MCF 10A (cell line): ENCODE measurements at places on chromosomes 4 and X. TPM values are rescaled to one million over a fixed set of nuclear protein-coding genes. Genes with fewer than 3 reads are reported as not detected.
A peak's percentile ranks its signal among the peaks of the same experiment; 100 is the strongest.

DNA sequence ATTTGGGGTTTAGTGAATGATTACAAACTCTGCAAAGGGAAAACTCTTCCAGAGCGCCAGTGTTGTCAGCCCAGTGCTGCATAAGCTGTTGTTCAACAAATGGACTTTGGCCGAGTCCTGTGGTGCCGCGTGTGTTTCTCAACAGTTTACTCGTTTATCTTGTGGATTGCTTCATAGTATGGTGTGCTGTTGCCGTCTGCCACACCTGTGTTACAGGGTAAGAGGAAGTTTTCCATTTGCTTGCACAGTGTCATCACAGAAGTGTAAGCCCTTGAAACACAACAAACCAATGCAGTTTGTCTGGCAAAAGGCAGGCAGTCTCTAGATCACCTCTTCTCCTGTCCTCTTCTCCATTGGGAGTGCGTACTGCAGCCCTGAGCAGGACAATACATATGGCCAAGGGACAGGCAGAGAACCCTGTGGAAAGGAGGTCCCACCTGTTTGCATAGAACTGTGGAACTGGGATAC, 66.3 kb downstream of the DCUN1D4 start:
- H3K36me3 ChIP-seq = peaks cover 71% of the 10 kb centered on the region
- no peaks in the 10 kb centered on the region for H3K4me1 ChIP-seq
- H3K27ac ChIP-seq = no peak overlapping the region
- H3K27me3 ChIP-seq = no peaks in the 10 kb centered on the region
- no peak for DNase-seq

DNA sequence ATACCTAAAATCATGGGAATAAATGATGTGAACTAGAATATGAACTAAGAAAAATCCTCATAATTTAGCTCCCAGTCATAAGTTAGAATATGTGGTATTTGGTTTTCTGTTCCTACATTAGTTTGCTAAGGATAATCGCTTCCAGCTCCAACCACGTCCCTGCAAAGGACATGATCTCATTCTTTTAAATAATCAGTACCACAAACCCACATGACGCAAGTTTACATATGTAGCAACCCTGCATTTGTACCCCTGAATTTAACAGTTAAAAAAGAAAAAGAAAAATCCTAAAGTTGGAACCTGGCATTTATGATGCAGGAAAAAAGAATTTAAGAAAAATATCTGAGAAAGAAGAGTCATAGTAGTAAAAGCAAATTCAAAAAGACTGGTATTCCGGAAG, 13.3 kb downstream of the UBA6 start:
- H3K4me1 ChIP-seq = peaks cover 17% of the 10 kb centered on the region
- H3K27me3 ChIP-seq = no peaks in the 10 kb centered on the region
- no peak for DNase-seq
- no peak overlapping the region for H3K27ac ChIP-seq

- DNase-seq = no peak
- H3K36me3 ChIP-seq = no peaks in the 10 kb centered on the region
Observed at GRCh38 chr4:80075995-80076675, 3.1 kb upstream of the ANTXR2 start.

DNA sequence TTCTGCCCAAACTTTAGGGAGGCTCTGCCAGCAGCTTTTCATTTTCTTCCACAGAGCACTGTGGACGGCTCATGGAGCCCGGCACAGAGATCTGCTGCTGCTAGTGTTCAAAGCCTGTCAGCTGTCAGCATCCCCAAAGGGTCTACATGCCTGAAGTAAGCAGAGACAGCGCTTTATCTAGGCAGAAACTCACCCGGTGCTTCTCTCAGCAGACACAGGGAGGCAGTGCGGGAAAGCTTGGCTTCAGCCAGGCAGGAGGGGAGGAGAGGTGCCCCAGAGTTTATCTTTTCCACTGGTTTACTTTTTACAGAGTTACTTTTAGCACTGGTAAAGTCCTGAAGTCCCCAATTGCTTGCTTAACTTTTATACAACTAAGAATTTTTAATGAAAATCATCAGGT, 339.3 kb downstream of the NKX6-1 start:
- no peaks in the 10 kb centered on the region for H3K4me1 ChIP-seq
- H3K36me3 ChIP-seq = peaks cover 4% of the 10 kb centered on the region
- H3K4me3 ChIP-seq = no peak overlapping the region
- DNase-seq = peak; percentile 40
- no peak overlapping the region for H3K27ac ChIP-seq

- no peak for DNase-seq
- H3K4me3 ChIP-seq = no peak overlapping the region
- no peak overlapping the region for H3K27ac ChIP-seq
Observed at GRCh38 chrX:48791063-48791820, 4.9 kb downstream of the GATA1 start.

DNA sequence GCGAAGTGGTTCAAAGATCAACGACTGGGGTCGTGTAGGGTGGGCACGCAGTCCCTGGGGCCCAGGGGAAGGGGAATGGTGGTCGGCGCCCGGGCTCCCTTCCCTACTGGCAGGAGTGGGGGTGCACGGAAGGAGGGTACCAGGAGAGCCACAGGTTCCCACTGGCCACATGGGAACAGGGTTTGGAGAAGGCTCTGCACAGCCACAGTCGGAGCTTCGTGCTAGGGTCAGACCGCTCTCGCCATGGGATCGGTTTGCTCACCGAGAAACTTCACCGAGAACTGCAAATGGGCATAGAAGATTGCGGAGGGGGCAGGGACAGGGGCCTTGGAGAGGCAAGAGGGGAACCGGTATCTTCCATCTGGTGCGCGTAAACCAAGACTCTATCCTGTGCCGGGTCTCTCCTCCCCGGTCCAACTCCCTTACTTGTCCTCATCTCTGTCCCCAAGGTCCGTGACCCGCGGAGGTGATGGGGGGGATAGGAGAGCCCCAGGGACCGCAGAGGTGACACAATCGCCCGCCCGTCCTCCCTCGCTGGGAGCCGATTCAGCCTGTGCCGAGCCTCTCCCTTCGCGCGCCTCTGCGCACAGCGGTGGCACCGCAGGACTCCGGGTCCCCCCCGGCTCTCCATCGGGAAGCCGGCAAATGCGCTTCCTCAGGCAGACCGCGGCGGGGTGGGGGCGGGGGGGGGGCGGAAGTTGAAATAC, 1.0 kb downstream of the SCD5 start:
- H3K4me1 ChIP-seq = peaks cover 11% of the 10 kb centered on the region
- H3K36me3 ChIP-seq = peaks cover 4% of the 10 kb centered on the region
- H3K27me3 ChIP-seq = no peaks in the 10 kb centered on the region
- peak overlapping the region; percentile 84 for H3K4me3 ChIP-seq
- peak; percentile 23 for DNase-seq
- H3K27ac ChIP-seq = no peak overlapping the region

- peaks cover 6% of the 10 kb centered on the region for H3K36me3 ChIP-seq
- no peak overlapping the region for H3K27ac ChIP-seq
- DNase-seq = no peak
- peak overlapping the region; percentile 81 for H3K4me3 ChIP-seq
- peaks cover 6% of the 10 kb centered on the region for H3K4me1 ChIP-seq
Observed at GRCh38 chr4:170088716-170089115, 1.0 kb downstream of the AADAT start.

GRCh38 chr4:125316401-125316790, 1.6 kb downstream of the FAT4 start:
- peak overlapping the region; percentile 63 for H3K27ac ChIP-seq
- peak; percentile 67 for DNase-seq
- no peaks in the 10 kb centered on the region for H3K27me3 ChIP-seq

GRCh38 chr4:72280252-72280651, 248.5 kb downstream of the NPFFR2 start:
- H3K4me3 ChIP-seq = no peak overlapping the region
- no peak for DNase-seq
- H3K4me1 ChIP-seq = no peaks in the 10 kb centered on the region
- H3K36me3 ChIP-seq = no peaks in the 10 kb centered on the region
- no peaks in the 10 kb centered on the region for H3K27me3 ChIP-seq
- no peak overlapping the region for H3K27ac ChIP-seq

GRCh38 chr4:704198-704891, 1.3 kb upstream of the PCGF3 start:
- H3K27me3 ChIP-seq = no peaks in the 10 kb centered on the region
- no peak for DNase-seq
- H3K4me1 ChIP-seq = peaks cover 15% of the 10 kb centered on the region
- no peaks in the 10 kb centered on the region for H3K36me3 ChIP-seq
- H3K27ac ChIP-seq = peak overlapping the region; percentile 46

- peaks cover 21% of the 10 kb centered on the region for H3K36me3 ChIP-seq
- no peak overlapping the region for H3K4me3 ChIP-seq
- H3K4me1 ChIP-seq = peaks cover 12% of the 10 kb centered on the region
- peak overlapping the region; percentile 65 for H3K27ac ChIP-seq
Observed at GRCh38 chr4:41693629-41694028, 54.9 kb downstream of the PHOX2B start.

DNA sequence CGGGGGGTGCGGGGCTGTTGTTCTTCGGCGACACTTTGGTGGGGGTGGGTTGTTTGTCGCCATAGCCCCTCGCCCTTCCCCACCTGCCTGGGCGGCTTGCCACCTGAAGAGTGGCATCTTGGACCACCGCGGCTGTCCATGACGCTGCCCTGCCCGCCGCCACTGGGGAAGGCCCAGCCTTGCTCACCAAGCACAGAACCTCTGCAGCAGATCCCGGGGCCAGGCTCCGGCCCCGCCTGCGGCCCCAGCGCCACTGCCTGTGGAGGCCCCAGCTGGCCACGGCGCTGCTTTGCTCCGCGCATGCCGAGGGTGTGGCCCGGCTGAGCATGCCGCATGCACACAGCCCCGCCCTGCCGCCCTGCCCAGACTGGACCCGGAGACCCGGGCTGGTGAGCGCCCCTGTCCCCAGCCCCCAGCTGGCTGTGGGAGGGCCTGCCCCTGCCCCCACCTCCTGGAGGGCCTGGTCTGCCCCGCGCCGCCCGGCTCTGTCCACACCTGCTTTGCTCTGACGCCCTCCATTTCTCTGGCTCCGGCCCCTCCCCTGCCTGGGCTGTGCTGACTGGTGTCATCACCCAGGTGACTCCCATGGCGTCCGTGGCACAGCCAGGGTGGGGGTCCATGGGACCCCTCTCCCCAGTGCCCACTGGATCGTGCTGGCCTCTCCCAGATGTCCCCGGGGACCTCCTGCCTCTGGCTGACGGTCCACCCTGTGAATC, 5.3 kb downstream of the NAT8L start:
- DNase-seq = no peak
- H3K27ac ChIP-seq = no peak overlapping the region
- no peaks in the 10 kb centered on the region for H3K27me3 ChIP-seq
- H3K36me3 ChIP-seq = peaks cover 5% of the 10 kb centered on the region
- no peak overlapping the region for H3K4me3 ChIP-seq

GRCh38 chr4:112726041-112726440, 89.1 kb downstream of the LARP7 start:
- no peak overlapping the region for H3K27ac ChIP-seq
- DNase-seq = no peak
- H3K4me1 ChIP-seq = no peaks in the 10 kb centered on the region
- H3K4me3 ChIP-seq = no peak overlapping the region
- H3K27me3 ChIP-seq = no peaks in the 10 kb centered on the region
- H3K36me3 ChIP-seq = no peaks in the 10 kb centered on the region

DNA sequence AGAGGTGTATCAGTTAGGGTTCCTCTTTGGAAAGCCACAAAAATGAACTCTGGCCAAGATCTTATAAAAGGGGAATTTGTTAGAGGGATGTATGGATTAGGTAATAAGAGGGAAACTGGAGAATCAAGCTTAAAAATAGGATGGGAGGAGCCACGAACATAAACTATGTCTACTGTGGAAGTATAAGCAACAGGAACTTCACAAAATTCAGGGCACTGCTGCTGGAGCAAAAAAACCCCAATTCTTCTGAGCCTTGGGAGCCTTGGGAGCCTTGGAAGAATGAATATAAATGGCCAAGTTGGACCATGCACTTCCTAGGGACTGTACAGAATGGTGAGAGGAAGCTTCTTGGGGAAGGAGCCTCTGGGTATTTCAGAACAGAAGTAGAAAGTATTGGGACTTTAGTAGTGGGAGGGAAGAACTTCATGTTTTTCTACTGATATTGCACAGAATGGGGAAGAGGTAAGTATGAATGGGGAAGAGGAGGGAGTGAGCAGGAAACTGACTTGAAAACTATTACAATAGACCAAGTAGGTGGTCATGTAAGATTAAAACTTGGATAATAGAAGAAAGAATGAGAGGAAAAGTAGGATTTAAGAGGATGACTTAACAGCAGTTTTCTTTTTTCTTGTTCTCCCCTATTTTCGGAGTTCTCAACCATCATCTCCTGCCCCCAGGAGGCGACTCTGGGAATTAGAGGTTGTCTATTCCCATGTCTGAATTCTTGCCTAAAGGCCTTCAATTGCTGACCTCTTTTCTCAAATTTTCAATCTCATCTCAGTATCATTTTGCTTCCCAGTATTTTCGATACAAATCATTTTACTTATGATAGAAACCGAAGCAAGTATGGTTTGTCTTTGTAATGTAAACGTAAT, 44.4 kb upstream of the TAPT1 start:
- peak overlapping the region; percentile 2 for H3K27ac ChIP-seq
- no peaks in the 10 kb centered on the region for H3K27me3 ChIP-seq
- H3K4me3 ChIP-seq = no peak overlapping the region
- H3K4me1 ChIP-seq = peaks cover 7% of the 10 kb centered on the region
- no peak for DNase-seq
- H3K36me3 ChIP-seq = peaks cover 4% of the 10 kb centered on the region

DNA sequence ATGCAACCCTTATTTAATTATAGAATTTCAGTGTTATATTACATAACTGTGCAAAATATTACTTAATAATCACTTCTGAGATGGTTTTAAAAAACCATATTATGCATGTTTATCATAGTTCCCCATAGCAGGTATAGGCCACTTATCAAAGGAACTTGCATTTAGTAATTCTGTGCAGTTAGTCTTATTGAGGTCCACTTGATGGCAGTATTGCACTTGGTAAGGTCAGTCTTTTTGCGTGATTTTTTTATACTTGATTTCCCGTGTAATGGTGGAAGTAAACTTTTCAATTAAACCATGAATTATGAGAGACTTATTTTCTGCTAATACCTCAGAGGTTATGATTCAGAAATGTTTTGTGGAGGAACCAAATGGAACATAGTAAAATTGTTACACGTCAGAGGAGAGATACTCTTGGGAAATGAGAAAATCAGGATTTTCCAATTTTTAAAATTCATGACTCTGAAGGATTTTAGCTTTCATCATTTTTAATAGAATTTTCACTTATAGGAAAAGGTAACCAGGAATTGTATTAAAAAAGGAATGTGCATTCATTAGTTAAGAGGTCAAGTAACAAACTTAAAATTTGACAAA, 230.0 kb downstream of the CCSER1 start:
- H3K27me3 ChIP-seq = no peaks in the 10 kb centered on the region
- no peak overlapping the region for H3K27ac ChIP-seq
- H3K4me1 ChIP-seq = no peaks in the 10 kb centered on the region
- H3K36me3 ChIP-seq = no peaks in the 10 kb centered on the region

GRCh38 chr4:166043801-166044200, 170.8 kb downstream of the TLL1 start:
- no peak overlapping the region for H3K27ac ChIP-seq
- DNase-seq = no peak
- no peaks in the 10 kb centered on the region for H3K36me3 ChIP-seq
- H3K27me3 ChIP-seq = no peaks in the 10 kb centered on the region

- no peaks in the 10 kb centered on the region for H3K36me3 ChIP-seq
- peak; percentile 40 for DNase-seq
- H3K27ac ChIP-seq = no peak overlapping the region
Observed at GRCh38 chrX:151801980-151802379, 67.4 kb downstream of the CNGA2 start.

TLR10 gene
- total RNA-seq = not detected in 2 replicates

TLR6 gene
- 7.7 and 11.4 TPM in 2 replicates for total RNA-seq

ANOS1 gene
- 0.05 and 0.20 TPM in 2 replicates for total RNA-seq

CNOT6L gene
- total RNA-seq = 45.8 and 47.3 TPM in 2 replicates

KIAA0232 gene
- total RNA-seq = 15.6 and 19.2 TPM in 2 replicates

SLC2A9 gene
- 22.5 and 33.3 TPM in 2 replicates for total RNA-seq

XKRX gene
- total RNA-seq = 0.17 and 0.26 TPM in 2 replicates
